Fibroblast of the aortic adventitia (primary cell): ENCODE measurements at places on chromosomes 2 and 18. TPM values are rescaled to one million over a fixed set of nuclear protein-coding genes. Genes with fewer than 3 reads are reported as not detected.

The UPP2 gene
- not detected in 2 replicates for total RNA-seq

The GNAL gene
- total RNA-seq = 0.16 and 0.63 TPM in 2 replicates

The FMNL2 gene
- 23.6 and 28.0 TPM in 2 replicates for total RNA-seq

The MTLN gene
- total RNA-seq = 38.6 and 51.1 TPM in 2 replicates

The DSG2 gene
- total RNA-seq = 4.2 and 5.6 TPM in 2 replicates

The LHCGR gene
- total RNA-seq = 0.25 TPM in 1 of 2 replicates, not detected in the other

The SPP2 gene
- total RNA-seq = 0.36 TPM in 1 of 2 replicates, not detected in the other

The GEN1 gene
- total RNA-seq = 32.4 and 51.2 TPM in 2 replicates

The NPAS2 gene
- 5.4 and 24.3 TPM in 2 replicates for total RNA-seq

The SCG2 gene
- total RNA-seq = 0.63 and 3.4 TPM in 2 replicates

The EDAR gene
- not detected in 2 replicates for total RNA-seq

The SLC23A3 gene
- total RNA-seq = 1.6 and 3.1 TPM in 2 replicates

The FASTKD1 gene
- 17.6 and 24.0 TPM in 2 replicates for total RNA-seq

The NAB1 gene
- 34.4 and 52.6 TPM in 2 replicates for total RNA-seq

The INPP5D gene
- total RNA-seq = 0.54 and 0.98 TPM in 2 replicates

The C1QL2 gene
- total RNA-seq = not detected in 2 replicates

The RBKS gene
- total RNA-seq = 1.3 and 1.4 TPM in 2 replicates

The KCNS3 gene
- total RNA-seq = 0.36 TPM in 1 of 2 replicates, not detected in the other

The HOXD1 gene
- total RNA-seq = not detected in 2 replicates

The SCTR gene
- not detected in 2 replicates for total RNA-seq

The CYP26B1 gene
- total RNA-seq = 2.5 and 8.6 TPM in 2 replicates

The ATAD2B gene
- 10.6 and 22.4 TPM in 2 replicates for total RNA-seq

The SERPINB7 gene
- 0.27 TPM in 1 of 2 replicates, not detected in the other for total RNA-seq

The ARL5A gene
- 45.6 and 161 TPM in 2 replicates for total RNA-seq

The CRYGD gene
- total RNA-seq = not detected in 2 replicates

The ATOH8 gene
- 17.0 and 22.0 TPM in 2 replicates for total RNA-seq

The C2orf66 gene
- 0.27 TPM in 1 of 2 replicates, not detected in the other for total RNA-seq

The SULT1C4 gene
- total RNA-seq = 0.33 TPM in 1 of 2 replicates, not detected in the other

The HOXD9 gene
- not detected in 2 replicates for total RNA-seq

The LGALSL gene
- total RNA-seq = 5.0 and 11.0 TPM in 2 replicates

The KANSL3 gene
- total RNA-seq = 39.7 and 45.6 TPM in 2 replicates

The EFR3B gene
- 0.99 and 1.1 TPM in 2 replicates for total RNA-seq

The FEV gene
- not detected in 2 replicates for total RNA-seq

The TUBA4B gene
- not detected in 2 replicates for total RNA-seq

The CDK15 gene
- total RNA-seq = 4.5 and 7.0 TPM in 2 replicates

The CERKL gene
- 0.27 TPM in 1 of 2 replicates, not detected in the other for total RNA-seq

The PRSS56 gene
- total RNA-seq = not detected in 2 replicates

The C18orf63 gene
- not detected in 2 replicates for total RNA-seq

The RGPD3 gene
- total RNA-seq = 0.41 and 0.45 TPM in 2 replicates

The IL36G gene
- not detected in 2 replicates for total RNA-seq

The CCDC68 gene
- total RNA-seq = 0.16 and 7.4 TPM in 2 replicates

The PARD3B gene
- total RNA-seq = 15.9 and 23.6 TPM in 2 replicates

The NGEF gene
- total RNA-seq = 1.1 and 17.4 TPM in 2 replicates

The ARHGAP28 gene
- 11.9 and 221 TPM in 2 replicates for total RNA-seq

The POTEC gene
- total RNA-seq = under 0.01 TPM in 1 of 2 replicates, not detected in the other

The ASXL3 gene
- total RNA-seq = 0.54 TPM in 1 of 2 replicates, not detected in the other

The FAP gene
- 150 and 228 TPM in 2 replicates for total RNA-seq

The UNC80 gene
- not detected in 2 replicates for total RNA-seq

The BOLL gene
- not detected in 2 replicates for total RNA-seq

The NEMP2 gene
- total RNA-seq = 8.1 and 11.7 TPM in 2 replicates

The CYTIP gene
- total RNA-seq = 0.82 and 1.4 TPM in 2 replicates

The KLHL41 gene
- 1.4 and 2.1 TPM in 2 replicates for total RNA-seq

The CD226 gene
- 0.08 and 0.99 TPM in 2 replicates for total RNA-seq

The SLC19A3 gene
- 0.18 and 1.6 TPM in 2 replicates for total RNA-seq

The SERPINB12 gene
- not detected in 2 replicates for total RNA-seq
